ENCODE measurements at places on chromosomes 3 and 15.

DNA sequence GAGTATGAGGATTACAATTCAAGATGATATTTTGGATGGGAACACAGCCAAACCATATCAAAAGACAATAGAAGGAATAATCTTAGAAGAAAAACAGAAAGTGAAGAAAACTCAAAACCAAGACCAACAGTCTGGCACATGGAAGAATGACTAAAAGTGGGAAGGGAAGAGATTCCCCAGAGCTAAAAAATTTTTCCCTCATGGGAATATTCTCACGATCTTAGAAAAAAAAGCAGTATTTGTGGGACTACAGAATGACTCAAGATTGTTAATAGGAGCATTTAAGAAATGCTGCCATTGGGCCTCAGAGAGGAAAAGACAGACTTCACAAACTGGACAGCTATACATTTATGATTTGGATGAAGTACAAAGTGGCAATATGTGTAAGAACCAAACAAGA, 18.3 kb downstream of the OSTN start:
- no peak for DNase-seq

DNA sequence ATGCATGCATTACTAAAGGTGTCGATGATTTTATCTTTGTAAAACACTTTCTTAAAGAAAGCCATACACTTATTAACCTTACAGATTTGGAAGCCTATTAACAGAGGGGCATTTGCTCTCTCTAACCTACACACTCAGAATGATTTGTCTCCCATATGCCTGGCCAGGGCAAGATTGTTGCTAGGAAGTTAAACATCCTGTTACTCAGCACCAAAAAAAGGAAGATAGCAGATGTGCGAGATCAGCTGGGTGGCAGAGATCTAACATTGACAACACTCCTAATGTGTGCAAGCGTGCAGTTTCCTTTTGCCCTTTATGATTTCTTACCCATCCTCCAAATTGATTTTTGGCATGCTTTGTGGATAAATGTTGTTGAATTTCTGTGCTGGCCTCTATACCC, 73.9 kb upstream of the TMEM108 start:
- DNase-seq, result no peak

DNA sequence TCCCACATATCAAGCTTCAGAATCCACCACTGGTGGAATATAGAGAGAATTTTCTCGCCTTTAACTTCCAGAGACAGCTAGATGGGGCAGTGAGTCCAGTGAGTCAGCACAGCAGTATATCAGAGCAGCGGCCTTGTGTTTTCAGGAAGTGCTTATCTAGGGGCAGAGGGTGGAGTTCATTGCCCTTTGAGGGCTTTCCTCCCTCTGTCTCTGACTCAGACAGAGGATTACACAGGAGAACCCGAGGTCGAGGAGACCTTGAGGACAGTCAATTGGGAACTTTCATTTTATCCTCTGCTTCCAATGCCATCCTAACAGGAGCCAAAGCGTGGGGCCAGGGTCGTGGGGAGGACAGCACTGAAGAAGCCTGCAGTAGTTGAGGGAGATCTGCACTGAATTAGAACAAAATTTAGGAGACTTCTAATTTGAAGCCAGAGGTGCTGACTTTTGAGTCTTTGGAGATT, 109.6 kb upstream of the UMPS start:
- no peak for DNase-seq

DNA sequence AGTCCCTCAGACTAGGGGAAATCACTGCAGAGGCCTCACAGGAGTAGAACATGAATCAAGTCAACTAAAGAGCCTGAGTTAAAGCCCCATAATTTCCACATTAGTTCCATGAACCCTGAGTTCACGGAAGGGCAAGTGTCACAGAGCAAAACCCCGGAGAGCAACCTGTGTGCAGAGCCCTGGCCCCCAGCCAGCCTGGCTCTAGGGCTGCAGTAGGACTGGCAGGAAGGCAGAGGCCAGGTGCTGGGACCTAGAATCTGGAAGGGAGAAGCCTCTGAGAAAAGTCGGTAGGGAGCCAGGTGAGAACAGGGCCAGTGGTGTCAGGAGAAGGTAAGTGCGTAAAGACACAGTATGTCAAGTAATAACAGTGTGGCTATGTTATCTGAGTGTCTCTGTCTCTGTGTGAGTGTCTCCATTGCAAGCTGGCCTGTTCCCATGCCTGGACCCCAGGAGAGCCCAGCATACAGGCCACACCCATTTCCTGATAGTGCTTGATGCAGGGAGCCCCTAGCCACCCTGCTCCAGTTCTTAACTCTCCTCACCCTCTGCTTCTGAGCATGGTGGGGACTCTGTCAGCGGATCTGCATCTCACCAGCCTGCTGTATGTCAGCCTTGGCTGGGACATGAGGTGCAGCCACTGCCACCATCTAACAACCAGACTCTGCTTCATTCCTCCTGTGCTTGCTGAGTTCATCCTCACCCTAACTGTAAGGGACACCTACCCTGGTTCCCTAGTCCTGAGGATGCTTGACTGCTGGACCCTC, 11.3 kb upstream of the MANF start:
- no peak for DNase-seq

DNA sequence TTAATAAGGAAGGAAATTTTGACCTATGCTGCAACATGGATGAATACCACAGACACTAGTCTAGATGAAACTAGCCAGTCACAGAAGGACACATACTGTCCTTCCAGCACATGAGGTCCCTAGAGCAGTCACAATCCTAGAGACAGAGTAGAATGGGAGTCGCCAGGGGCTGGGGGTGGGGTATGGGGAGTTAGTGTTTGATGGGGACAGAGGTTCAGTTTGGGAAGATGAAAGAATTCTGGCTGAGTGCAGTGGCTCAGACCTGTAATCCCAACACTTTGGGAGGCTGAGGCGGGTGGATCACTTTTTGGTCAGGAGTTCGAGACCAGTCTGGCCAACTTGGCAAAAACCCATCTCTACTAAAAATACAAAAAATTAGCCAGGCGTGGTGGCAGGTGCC, 99.2 kb downstream of the TPRA1 start:
- no peak for DNase-seq

Measured in NCI-H2107 (cell line).